ENCODE measurements at places on chromosomes 13 and 19.

DNA sequence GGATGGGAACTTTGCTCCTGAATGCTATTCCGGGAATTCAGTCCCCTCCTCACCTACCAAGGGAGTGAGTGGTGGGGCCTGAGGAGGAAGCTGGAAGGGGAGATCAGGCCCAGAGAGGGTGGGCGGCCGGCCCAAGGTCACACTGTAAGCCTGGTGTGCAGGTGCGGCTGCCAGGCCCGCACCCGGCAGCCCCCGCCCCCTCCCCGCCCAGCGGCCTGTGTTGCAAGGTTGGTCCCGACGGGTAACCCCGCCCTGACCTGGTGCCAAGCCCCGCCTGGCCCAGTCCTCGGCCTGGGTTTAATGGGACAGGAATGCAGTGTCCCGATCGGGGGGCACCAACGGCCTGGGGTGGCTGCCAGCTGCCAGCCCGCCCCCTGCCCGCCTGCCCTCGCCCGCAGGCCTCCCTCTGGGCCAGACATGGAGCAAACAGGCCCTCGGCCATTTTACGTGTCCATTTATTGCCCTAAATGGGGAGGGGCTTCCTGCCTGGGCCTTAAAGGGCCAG lies 5.5 kb downstream of the ZBTB7A start:
- DNase-seq = peak; percentile 52

DNA sequence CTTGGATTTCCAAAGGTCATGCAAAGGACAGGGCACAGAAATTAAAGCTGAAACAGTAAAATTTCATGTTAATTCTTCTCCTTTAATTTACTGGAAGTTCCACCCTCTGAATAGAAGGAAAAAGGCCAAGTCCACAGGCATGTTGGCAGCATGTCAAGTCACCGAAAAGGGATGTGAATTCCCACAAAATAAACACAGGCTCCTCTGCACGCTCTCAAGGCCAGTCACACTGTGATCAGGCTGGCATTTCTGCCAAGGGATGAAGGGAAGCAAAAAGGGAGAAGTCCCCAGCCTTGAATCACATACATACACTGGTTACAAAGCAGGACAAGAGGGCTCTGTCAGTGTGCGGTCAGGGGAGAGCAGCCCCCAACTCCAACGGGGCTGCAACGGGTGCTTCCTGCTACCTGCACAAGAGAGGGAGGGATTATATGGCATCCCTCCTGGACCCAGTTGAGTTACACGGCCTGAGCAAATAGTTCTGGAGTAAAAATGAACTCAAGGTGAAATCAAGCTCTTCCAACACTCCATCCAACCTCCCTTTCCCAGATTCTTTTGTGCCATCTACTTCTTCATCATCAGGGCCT lies 6.9 kb downstream of the DCLK1 start:
- peak; percentile 82 for DNase-seq

DNA sequence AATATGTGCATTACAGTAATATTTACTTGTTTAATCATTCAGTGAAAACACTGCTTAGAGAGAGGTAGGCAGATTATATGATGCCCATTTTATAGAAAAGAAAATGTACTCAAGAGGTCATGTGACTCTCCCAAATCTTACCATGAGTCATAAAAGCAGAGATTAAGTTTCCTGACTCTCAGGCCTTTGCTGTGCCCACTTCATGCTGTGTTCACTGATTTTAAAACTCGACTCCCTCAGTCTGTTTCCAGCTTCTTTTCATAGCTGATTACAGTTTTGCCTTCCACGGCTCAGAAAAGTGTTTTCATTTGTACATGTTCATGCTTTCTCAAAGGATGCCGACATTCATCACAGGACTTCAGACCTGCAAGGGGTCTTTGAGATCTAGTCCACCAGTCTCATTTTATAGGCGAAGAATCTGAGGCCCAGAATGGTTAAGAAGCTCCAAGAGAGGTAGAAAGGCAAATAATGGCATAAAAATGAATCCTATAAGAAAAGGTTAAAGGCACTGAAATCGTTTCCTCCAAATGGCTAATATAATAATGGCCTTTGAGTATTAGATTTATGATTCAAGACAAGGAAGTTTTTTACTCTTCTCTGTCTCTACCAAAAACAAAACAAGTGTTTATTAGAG lies 9.0 kb upstream of the IPO5 start:
- DNase-seq = peak; percentile 62

- DNase-seq = peak; percentile 14
Observed at GRCh38 chr13:46010148-46010547, 42.4 kb downstream of the ZC3H13 start.

DNA sequence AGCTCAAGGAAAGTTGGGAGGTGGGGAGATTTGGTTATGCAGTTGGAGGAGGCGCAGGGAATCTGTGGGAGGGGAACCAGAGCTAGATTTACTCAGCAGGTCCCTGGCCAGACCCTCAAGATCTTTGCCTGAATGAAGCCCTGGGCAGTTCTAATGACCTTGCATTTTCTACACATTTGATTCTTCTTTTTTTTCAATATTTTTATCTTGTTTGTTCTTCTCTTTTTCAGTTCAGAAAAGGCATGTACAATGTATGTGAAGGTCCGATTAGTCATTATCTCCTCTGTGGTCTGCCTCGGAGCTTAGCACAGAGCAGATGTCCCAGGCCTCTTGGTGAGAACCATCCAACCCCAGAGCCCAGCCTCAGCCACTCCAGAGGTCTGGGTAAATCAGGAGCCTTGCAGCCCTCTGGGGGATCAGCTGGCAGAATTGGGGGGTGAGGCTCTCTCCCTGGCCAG lies 24.2 kb downstream of the SERP2 start:
- DNase-seq = peak; percentile 41

DNA sequence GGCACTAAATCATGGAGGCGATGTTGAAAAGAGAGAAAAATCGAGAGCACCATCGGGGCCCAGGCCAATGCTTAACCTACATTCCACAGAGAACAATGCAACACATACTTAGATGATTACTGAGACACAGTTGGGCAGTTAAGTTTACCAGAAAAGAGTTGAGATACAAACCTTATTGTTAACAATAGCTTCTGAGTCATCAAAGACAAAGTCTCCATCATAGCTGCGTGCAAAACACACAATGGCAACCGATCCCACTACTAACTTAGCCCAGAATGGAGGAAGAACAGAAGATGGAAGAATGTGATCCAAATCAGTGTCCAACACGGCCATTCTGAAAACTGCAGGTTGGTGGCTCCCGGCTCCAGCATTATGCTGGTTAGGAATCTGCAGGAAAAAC lies 6.2 kb downstream of the TMTC4 start:
- DNase-seq = peak; percentile 90

DNA sequence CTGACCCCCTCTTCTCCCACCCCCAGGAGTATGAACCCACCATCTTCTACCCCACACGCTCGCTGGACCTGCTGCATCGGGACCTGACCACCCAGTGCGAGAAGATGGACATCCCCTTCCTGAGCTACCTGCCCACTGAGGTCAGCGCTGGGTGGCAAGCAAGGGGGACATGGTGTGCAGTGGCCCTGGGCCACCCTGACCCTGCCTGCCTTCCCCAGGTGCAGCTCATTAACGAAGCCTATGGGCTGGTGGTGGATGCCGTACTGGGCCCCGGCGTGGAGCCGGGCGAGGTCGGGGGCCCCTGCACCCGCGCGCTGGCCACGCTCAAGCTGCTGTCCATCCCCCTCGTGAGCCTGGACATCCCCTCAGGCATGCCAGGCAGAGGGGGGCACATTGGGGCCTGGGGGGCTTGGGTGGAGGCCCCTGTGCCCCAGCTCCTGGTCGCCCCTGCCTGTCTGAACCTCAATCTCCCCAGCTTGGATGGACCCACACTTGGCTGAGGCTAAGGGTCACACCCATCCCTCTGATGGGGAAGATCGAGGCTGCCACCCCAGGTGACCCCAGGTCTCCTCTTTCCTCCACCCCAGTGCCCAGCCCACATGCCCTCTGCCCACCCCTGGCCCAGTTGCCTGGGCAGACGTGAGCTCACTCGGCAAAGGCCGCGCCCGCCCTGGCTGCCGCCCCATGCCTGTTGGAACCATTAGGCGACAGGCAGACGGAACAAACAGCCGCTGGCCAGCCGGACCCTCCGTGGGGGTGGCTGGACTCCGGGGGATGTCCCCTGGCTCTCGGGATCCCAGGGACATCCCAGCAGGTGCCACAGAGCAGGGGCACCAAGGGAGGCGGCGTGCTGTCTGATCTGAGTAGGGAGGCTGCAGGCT lies 2.5 kb upstream of the CILP2 start:
- no peak for DNase-seq

- DNase-seq = no peak
Observed at GRCh38 chr19:17505223-17505622, 6.2 kb upstream of the PGLS start.

DNA sequence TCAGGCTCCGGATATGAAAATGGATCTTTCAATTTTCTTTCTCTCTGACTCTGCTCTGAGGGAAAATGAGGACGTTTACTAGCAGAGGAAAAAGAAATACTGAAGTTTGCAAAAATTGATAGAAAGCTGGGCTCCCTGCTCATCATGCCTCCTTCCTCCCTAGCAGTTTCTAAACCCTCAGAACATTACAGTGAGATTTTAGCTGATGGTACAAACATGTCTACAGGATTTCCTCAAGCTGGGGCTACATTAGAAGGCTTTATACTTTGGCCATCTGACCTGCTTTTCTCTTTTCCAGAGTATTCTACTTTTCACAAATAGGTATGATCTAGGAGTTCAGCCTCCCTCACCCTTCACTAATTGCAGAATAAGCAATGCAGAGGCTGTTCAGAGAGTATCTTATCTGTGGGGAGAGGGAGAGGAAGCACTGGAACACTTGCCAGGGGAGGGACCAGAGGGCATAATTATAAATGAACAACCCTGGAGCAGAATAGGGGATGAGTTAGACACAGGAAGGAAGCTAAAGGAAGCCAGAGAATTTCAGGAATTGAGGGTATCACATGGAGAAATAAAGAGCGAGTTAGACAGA lies 30.0 kb downstream of the CEACAM1 start:
- DNase-seq = no peak

DNA sequence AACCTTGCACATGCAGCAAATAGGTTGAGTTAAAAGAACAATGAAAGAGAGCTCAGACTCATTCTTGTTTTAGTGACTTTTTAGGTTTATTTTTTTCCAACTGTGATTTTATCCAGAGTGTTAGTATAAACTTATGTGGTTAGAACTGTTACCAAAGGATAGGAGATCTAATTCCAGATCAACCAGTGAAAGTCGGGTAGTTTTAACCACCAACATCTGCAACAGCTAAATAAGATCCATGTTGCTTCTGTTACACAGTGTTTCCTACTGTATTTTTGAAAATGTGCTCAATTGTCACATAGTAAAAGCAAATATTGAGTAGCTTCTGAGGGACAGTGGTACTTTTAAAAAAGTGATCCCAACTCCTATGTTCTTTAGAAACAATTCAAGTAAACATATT lies 53.9 kb upstream of the ARGLU1 start:
- DNase-seq = no peak

DNA sequence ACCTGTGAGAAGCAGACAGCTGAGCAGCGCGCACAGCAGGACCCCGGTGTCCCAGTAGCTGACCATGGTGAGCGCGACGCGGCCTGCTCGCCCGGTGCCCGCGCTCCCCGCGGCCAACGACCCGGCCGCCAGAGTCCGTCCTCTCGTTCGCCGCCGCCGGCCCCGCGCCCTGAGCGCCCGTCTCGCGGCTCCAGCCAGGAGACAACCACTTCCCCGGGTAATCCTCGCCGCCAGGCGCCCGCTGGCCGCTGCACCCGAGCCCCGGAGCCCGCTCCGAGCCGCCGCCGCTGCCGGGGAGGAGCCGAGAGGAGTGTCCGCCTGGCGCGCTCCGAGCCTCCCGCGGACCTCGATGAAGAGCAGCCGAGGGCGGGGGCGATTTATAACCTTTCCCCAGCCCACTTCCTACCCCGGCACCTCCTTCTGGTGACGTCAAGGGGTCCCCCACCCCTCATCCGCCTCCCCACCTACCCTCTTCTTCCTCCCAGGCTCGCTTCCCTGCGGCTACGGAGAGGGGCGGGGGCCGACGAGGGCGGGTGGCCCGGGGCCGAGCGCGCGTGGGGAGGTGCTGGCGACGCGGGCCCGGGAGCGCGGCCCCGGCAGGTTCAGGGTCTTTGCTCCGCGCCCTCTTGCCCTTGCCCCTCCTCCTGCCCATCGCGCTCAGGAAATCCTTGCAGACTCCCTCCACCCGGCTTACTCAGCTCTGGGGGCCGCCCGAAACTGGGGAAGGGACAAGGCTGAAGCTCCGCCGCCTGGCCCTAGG lies at the start of gene FLT1:
TSS of gene FLT1 (minus strand) at position 351 of the 760 bp plus-strand sequence. CDS start at position 66, 285 bp downstream.
- DNase-seq = peak; percentile 39

DNA sequence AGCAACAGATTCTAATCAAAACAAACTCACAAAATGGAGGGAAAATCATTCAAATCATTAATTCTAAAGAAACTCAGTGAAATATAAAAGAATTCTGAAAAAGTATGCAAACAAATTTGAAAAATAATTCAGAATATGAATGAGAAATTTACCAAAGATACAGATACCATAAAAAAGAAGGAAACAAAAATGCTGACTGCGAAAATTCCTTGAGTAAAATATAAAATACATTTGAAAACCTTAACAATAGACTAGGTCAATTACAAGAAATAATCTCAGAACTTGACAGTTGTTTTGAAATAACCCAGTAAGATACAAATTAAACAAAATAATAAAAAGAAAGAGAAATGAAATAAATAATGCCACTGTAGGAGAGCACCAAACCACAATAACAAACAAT lies 1289.0 kb downstream of the SLITRK1 start:
- DNase-seq = no peak

- DNase-seq = no peak
Observed at GRCh38 chr13:19836472-19836871, 27.0 kb downstream of the ZMYM5 start.

DNA sequence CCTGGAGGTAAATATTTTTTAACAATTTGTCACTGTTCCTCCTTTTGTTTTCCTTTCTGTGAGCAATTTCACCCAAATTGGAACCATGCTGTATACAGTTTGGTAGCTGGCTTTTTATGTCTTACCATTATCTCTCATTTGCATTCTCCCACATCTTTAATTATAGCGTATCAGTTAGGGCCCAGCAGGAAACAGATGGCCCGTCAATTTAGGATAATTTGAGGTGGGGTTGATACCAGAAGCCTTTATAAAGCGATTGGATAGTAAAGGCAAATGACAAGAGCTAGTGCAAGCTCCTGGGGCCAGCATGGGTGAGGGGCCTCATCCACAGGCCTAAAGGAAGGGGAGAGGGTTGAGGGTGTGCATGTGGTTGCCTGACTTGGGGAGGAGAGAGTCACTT lies 3.8 kb upstream of the IFNL4 start:
- no peak for DNase-seq

- DNase-seq = no peak
Observed at GRCh38 chr19:5143471-5144411, 174.8 kb downstream of the KDM4B start.

DNA sequence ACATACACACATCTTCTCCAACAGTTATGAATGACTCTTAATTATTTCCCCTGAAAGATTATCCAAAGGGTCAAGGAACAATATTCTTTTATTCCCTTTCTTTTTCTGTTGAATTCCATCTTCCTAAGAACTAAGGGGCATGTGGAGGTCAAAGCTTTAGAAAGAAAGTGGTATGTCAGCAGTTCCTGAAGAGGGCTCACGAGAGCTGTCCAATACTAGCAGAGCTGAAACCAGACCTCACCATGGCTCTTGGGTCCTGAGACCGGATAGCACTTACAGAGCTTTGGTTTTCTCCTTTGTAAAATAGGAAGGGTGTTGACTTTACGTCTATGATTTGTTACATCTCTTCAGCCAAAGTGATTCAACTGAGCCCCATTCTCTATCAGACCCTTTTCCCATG lies 109.8 kb upstream of the FREM2 start:
- peak; percentile 20 for DNase-seq

- DNase-seq = no peak
Observed at GRCh38 chr19:33278403-33279269, 23.7 kb downstream of the CEBPA start.

GRCh38 chr19:34350161-34350561 lies 14.8 kb upstream of the GPI start:
- no peak for DNase-seq

Measured in cardiac fibroblast (primary cell).